ENCODE measurements at places on chromosomes 7 and 10.

GRCh38 chr10:12529976-12530375 lies 180.6 kb downstream of the CAMK1D start:
- no peak for DNase-seq

- DNase-seq: no peak
Observed at GRCh38 chr10:61470740-61471139, 17.6 kb upstream of the TMEM26 start.

DNA sequence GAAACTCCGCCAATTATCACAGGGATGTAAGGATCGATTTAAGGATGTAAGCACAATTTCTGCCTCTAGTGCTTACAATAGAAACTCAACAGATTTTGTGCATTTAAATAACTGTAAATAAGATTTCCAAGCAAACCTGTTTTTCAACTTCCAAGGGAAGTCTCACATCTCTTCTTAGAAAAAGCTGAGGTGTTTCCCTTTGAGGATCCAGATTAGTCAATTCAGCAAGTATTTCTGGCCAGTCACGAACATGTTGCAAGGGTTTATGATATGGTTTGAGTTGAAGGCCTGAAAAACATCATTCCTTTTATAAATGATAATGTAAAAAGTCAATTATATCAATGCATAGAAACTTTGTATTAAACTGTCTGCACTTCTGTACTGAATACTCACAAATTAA lies 23.9 kb downstream of the KRIT1 start:
- DNase-seq: no peak

DNA sequence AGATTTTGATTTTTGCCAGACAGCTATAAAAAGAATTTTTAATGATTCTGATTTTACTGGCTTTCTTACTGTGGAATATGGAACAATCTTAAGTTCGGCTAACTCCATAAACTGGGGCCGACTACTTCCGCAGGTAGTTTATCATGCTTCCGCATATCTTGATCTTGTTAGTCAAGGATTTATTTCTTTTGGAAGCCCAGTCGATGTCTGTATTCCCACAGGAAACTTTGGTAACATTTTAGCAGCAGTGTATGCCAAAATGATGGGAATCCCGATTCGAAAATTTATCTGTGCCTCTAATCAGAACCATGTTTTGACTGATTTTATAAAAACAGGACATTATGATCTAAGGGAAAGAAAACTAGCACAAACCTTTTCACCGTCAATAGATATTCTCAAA lies 8.1 kb downstream of the THNSL1 start:
- no peak for DNase-seq

DNA sequence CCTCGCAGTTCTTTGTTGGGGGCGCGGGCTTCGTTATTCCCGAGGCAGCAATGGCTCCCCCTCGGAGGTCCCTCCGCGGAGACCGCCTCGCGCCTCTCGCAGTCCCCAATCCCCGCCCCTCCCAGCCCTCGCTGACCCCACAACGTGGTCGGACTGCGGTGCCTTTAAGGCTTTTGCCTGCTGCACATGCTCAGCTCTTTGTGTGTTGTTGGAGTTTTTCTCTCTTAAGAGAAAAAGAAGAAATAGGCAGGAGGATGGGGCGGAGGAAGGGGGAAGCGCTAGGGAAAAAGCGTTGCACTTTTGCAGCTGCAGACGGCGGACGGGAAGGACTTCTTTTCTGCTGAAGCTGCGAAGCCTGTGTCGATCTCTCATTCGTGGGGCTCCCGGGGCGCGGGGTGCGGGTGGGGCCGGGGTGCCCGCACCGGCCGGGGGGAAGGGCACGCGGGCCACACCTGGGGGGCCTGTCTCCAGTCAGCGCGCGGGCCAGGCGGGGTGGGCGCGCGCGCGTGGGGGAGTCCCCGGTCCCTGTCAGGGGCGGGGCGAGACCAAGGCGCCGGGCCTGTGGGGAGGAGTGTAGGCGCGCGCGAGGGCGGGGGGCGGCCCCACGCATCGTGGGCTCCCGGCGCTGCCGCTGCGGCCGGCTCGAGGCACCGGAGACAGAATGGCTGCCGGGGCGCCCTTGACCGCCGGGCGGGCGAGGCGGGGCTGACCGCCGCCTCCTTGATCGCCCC lies 445 bp upstream of the ATRNL1 start:
- peak; percentile 65 for DNase-seq

GRCh38 chr10:31507427-31507826 lies 188.4 kb downstream of the ZEB1 start:
- DNase-seq: no peak

DNA sequence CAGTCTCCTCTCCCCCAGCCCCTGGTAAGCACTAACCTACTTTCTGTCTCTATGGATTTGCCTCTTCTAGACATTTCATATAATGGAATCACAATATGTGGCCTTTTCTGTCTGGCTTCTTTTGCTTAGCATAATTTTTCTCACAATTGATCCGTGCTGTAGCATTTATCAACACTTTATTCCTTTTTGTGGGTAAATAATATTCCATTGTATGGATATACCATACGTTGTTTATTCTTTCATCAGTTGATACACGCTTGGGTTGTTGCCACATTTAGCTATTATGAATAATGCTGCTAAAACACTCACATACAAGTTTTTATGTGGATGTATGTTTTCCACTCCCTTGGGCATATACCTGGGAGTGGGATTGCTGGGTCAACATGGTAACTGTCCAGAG lies 25.8 kb downstream of the MCM10 start:
- no peak for DNase-seq
